Left forelimb (tissue), 1 donor: ENCODE measurements at places on chromosomes 3 and 15.

- no peak for DNase-seq
Measured at GRCh38 chr3:118187221-118187620, 847.4 kb downstream of the IGSF11 start.

DNA sequence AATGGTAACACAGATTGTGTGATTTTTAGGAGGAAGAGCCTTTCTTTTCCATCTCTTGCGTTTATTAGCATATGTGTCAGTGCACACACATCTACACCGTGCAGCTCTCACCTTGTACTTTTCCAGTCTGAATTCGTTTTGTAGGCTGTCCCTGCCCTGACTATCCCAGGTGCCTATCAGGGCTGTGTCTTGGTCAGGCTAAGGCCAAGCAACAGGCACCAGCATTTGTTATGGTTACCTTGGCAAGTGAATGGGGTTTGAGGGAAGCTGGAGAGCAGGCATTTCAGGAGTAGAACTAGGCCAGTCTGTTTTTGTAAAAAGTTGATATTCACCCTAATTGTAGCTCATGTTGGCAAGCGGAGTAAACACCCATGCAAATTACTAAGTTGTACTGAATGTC is 489.5 kb upstream of the TPRG1 start:
- DNase-seq = no peak

DNA sequence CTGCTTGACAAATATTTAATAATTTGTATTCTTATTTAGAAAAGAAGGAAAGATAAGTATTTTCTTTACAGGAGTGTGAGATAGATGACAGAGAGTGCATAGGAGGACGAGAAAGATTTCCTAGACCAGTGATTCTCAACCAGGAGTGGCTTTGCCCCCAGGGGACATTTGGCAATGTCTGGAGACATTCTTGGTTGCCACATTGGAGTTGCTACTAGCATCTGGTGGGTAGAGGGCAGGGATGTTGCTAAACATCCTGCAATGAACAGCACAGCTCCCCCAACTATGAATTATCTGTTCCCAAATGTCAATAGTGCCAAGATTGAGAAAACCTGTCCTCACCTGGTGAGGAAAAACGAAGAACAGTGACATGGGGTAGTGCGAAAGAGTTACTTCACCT is 30.8 kb upstream of the MINAR1 start:
- no peak for DNase-seq

- no peak for DNase-seq
Measured at GRCh38 chr3:140469491-140469890, 208.4 kb upstream of the TRIM42 start.

DNA sequence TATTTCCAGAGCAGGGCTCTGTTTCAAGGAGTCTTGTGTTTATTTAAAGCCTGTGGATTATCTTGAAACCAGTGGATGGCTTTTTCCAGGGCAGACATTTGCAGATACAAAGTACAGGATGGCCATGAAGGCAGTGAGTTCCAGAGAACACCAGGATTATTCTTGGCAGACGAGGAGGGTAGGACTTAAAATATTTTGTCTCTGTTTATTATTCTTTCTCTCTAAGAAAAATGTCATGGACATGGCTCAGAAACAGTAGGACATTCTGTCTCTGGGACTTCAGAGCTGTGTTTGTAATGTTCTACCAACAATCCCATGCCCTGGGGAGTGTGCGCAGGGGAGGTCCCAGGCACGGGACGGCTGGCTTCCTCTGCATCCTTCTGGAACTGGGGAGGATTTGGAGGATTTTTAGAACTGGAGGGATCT is 125.9 kb downstream of the ATP10A start:
- no peak for DNase-seq

GRCh38 chr15:98673133-98673532 is 24.8 kb downstream of the IGF1R start:
- DNase-seq = no peak

- no peak for DNase-seq
Measured at GRCh38 chr15:66456211-66456610, 41.4 kb downstream of the SNAPC5 start.

DNA sequence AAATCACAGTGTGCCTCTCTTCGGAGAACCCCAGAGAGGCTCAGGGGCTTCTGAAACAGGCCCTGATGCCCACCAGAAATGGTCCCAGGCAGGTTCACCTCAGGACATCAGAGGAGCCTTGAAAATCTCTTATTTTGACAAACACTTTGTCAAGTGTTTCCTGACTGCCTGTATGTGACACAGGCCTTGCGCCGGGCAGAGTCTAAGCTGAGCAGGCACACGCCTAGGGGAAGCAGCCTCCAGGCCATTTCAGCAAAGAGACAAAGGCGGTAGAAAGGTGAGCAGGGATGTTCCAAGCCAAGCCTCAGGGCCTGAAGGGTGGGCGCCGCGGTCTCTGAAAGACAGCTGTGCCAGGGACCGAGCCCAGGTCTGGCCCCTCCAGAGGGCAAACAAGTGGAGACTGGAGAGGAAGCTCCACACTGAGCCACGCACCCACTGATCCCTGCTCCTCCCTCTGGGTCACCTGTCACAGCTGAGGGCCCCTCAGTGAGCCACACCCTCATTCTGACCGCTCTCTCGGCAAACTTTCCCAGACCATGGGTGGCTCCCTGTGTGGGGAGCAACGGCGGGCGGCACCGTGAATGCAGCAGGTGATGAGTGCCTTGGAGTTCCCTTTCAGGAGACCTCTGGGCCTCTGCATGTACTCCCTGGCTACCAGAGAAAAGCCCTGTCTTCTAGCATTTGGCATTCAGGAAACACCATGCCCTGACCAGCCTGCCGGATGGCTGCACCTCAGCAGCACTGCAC is 136.1 kb downstream of the ADAMTS17 start:
- no peak for DNase-seq

DNA sequence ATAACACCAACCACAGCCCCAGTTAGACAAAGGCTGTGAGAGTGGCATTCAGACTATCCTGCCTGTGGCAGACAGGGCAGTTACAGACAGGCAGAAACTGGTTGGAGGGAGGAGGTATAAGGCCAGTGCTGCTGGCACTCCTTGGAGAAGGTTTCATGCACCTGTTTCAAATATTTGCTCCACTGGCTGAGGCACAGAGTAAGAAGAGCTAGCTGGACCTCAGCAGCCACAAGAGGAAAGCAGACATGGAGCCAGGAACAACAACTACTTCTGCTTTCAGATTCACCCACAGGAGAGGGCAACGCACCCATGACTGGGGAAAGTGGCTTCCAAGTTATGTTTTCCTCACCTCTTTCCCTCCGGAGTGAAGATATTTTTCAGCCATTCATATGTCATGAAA is 11.5 kb upstream of the PRKAR2A start:
- no peak for DNase-seq

- no peak for DNase-seq
Measured at GRCh38 chr3:130395916-130396315, 50.4 kb downstream of the COL6A5 start.

DNA sequence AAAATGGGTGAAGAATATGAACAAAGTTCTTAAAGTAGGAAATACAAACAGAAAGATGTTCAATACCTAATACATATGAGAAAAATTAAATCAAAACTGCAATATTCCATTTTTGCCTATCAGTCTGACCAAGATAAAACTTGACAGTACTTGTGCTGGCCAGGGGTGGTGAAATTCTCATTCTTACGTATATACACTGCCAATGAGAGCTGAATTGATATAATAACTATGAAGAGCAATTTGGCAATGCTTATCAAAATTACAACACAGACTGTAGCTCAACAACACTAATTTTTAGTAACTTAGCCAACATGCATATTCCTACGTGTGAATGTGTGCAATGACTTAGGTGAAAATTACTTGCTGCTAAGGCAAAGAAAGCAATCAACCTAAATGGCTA is 90.2 kb downstream of the SETD2 start:
- DNase-seq = no peak

GRCh38 chr3:901953-902778 is 190.7 kb upstream of the CNTN6 start:
- no peak for DNase-seq

- no peak for DNase-seq
Measured at GRCh38 chr3:115680803-115681345, 57.6 kb downstream of the GAP43 start.

DNA sequence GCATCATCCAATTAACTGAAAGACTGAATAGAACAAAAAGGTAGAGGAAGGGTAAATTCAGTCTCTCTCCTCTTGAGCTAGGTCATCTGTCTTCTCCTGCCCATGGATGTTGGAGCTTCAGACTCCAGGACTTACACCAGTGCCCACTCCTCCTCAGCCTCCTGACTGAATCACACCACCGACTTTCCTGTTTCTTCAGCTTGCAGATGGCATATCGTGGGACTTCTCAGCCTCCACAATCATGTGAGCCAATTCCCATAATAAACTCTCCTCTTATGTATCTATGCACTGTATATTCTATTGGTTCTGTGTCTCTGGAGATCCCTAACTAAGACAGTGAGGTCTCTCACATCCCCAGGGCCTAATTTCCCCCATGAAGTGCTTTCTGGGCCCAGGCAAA is 140.4 kb downstream of the CD47 start:
- no peak for DNase-seq
